DND-41 (cell line): ENCODE measurements at places on chromosomes 16 and 17.

DNA sequence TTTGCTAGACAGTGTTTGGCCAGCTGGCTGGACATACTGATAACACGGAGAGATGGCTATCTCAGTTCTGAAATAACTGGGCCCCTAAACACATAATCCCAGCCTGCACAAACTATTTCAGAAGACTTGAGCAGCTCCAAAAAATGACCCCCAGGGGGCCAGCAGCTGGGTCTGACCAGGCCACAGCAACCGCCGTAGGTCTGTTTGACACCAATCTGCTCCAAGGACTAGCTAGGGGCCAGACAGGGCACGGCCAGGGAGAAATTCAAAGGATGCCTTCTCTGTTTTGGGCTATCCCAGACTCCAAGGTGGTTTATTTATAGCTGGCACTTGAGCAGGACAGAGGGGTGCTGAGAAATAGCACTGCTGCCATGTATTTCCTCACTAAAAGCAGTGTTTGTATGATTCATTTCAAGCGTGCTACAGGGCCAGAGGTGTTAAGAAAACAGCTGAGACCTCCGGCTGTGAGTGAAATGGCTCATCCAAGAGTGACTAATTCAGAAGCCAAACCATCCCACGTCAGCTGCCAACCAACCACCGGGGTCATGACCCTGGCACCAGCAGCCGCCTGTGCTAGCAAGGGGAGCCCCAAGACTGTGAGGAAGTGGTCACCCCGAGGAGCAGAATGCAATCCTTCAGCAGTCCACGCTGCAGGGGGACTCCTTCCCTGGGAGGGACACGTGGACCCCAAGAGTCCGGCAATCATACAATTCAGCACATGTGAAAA, 5.7 kb downstream of the GGA2 start:
- no peak for DNase-seq

- DNase-seq, result peak; percentile 56
These were observed 12.3 kb downstream of the CES4A start for GRCh38 chr16:67000384-67001351.

GRCh38 chr17:40935624-40936023, 1.8 kb downstream of the KRT23 start:
- DNase-seq, result no peak

GRCh38 chr17:41536741-41537613, 8.9 kb upstream of the KRT19 start:
- DNase-seq, result no peak

GRCh38 chr16:64629622-64630021, 492.2 kb downstream of the CDH11 start:
- DNase-seq, result no peak

GRCh38 chr16:74291577-74292208, 4.9 kb upstream of the PSMD7 start:
- DNase-seq, result no peak

DNA sequence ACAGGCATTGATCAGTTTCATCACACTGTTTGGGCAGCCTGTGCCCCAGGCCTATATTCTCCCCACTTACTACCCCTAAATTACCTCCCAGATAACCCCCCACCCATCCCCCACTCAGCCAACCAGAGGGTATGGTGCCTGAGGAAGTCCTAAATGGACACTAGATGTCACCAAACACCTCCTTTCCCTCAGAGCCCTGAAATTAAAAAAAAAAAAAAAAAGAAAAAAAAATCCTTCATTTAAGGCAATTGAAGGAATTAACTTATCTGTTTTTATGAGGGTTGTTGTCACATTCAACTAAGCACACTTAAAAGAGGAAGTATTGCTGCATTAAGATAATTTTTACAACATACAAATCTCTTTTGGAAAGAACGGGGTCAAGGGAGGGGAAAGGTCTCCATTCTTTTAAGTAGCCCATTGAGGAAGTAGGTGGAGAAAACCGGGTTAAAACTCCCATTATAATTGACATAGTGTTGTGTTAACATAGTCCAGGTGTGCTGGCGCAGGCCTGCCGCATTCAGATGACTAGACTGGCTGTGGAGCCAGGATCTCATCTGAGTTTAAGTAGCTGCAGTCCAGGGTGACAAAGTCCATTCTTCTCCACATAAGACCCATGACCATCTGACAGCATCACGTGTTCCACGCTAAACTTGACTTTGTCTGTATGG, 46.3 kb downstream of the SNX11 start:
- DNase-seq, result peak; percentile 11

GRCh38 chr17:6104956-6105648, 34.9 kb downstream of the WSCD1 start:
- no peak for DNase-seq

- peak; percentile 54 for DNase-seq
These were observed 623 bp downstream of the MBTPS1 start for GRCh38 chr16:84115919-84116719.

DNA sequence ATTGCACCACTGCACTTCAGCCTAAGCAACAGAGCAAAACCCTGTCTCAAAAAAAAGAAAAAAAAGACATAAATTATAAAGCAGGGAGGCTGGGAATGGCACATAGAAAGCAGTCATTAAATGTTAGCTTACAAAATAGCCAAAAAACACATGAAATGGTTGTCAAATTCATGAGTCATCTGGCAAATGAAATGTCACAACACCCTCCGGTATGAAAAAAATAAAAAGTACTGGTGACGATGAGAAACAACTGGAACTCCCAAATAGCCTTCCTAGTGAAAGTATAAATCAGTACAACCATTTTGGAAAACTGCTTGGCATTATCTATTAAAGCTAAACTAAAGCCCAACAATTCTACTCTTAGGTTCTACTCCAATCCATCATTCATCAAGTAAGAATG, 3.5 kb upstream of the KATNB1 start:
- DNase-seq, result no peak

DNA sequence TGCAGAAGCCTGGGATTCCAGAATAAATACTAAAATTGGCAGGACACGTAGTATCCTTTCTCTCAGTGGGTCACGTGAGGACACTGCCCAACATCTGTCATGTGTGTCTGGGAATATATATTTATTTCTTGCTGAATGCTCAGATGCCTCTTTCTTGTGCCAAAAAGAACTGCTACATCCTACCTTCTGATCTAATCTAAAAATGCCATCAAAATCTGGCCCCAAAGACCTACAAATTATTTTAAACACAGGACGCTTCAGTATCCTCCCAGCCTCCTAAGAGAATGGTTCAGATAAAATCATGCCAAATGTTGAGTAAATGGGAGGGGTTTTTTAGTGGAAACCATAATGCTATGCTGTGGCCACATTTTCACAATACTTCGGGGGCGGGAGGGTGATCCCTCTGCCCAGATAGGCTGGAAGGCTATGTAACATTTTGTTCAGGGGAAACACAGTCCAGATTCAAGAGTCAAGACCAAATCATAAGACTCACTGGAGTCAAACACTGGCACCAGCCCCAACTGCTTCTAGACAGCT, 22.9 kb upstream of the CORO6 start:
- DNase-seq, result no peak

DNA sequence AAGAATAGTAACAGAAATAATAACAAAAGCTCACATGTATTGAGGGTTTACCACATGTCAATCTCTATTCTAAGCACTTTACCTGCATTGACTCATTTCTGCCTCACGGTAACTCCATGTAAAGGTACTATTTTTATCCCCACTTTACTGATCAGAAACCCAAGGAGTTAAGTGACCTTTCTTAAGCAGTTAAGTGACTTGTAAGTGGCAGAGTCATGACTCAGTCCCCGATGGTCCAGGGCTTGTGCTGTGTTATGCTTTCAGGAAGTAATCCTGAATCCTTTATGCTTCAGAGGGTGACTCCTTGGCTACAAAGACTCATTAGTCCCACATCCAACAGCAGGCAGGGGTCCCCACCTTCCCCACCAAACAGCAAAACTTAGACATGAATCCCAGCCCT, 66.5 kb downstream of the MRM1 start:
- no peak for DNase-seq

DNA sequence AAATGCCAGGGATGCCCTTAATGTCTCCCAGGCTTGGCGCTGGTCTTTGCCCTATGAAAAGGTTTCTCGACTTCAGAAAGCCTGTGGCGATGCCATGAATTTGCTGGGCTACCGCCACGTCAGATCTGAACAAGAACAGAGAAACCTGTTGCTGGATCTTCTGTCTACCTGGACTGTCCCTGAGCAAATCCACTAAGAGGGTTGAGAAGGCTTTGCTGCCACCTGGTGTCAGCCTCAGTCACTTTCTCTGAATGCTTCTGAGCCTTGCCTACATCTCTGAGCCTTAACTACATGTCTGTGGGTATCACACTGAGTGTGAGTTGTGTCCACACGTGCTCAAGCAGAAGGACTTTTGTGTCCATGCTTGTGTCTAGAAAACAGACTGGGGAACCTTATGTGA, 11.4 kb downstream of the CHST4 start:
- DNase-seq, result peak; percentile 43

- DNase-seq, result no peak
These were observed 70.5 kb downstream of the GAS7 start for GRCh38 chr17:10127819-10128425.

- no peak for DNase-seq
These were observed 33.8 kb downstream of the TRPV2 start for GRCh38 chr17:16449121-16449570.

GRCh38 chr17:51683291-51683690, 422.9 kb downstream of the UTP18 start:
- no peak for DNase-seq

GRCh38 chr16:68596266-68596665, 48.8 kb upstream of the CDH3 start:
- no peak for DNase-seq

- no peak for DNase-seq
These were observed 548.9 kb upstream of the CDH8 start for GRCh38 chr16:62585041-62585545.

DNA sequence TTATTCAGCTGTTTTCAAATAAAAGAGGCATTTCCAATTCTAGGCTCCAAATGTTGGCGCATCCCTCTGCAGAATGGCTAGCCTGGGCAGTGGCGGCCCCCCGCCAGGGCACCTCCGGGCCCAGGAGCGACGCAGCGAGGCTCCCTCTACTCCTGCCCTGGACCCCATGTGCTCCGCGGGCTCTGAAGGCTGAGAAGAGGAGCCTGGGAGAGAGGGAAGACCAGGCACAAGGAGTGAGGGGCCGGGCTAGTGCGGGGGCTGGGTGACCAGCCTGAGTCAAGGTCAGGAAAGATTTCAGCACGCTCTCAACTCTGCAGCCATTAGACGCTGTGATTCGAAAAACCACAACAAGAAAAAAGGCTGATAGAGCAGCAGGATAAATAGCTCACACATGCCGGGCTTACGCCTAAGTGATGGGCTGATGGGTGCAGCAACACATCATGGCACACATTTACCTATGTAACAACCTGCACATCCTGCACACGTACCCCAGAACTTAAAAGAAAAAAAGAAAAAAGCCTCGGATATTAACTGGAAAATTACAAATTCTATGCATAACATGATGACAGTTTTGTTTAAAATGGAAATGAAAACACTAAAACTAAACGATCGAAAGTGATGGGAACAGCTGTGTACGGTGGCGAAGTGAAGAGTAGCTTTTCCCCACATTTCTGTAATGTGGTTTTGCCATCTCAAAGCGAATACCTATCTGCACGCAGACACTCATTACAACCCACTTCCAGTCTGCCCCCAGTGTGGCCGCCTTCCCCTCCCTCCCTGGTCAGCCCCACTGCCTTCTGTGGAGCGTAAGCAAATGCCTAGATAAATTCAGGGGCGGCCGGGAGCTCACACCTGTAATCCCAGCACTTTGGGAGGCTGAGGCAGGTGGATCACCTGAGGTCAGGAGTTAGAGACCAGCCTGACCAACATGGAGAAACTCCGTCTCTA, 44.4 kb downstream of the MAP1LC3B start:
- no peak for DNase-seq

DNA sequence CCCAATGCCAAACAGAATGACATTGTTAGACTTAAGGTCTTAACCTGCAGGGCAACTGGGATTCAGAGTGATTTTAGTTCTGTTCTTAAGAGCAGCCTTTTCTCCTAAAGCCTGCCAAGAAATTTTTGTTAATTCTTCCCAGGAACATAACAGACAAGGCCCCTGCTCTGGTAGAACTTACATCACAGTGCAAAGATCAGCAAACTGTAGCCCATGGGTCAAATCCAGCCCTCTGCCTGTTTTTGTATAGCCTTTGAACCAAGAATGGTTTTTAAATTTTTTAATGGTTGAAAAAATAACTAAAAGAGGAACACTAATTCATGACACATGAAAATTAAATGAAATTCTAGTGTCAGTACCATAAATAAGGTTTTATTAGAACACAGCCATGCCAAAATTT, 3.8 kb downstream of the ACSM3 start:
- DNase-seq, result no peak

DNA sequence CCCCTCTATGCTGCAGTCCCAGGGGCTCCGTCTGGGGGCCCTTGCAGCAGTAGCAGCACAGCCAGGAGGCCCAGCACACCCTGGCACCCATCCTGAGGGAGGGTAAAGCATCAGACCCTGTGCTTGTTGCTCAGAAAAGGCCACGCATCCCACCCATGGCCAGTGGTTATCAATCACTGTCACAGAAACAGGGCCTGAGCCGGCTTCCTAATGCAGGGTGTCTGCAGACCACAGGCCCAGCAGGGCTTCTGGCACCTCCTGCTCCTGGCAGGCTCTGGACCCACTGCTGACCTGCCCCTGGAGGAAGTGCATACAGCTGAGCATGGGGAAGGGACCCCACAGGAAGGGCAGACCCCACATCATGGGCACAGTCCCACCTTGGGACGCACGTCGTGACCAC, 26.9 kb upstream of the CDH15 start:
- no peak for DNase-seq

DNA sequence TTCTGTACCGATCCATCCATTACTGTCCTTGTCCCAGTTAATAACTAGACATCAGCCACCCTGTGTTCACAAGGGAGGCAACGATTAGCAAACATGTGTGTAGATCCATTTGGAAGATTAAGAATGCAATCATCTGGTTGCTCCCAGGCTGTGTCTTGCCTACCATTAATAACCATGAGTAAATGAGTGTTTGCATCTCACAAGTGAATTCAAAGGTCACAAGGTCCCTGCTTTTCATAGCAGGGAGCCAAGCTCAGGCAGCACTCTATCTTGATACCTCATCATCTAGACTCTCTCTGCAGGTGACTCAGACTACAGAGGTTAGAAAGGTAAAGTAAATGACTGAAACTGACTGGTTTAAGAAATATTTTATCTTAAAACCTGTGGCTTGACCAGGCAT, 25.3 kb downstream of the VWA3A start:
- DNase-seq, result no peak

GRCh38 chr17:11144358-11145233, 96.4 kb upstream of the SHISA6 start:
- peak; percentile 34 for DNase-seq

- no peak for DNase-seq
These were observed 344.4 kb downstream of the CDH13 start for GRCh38 chr16:82971126-82971525.

DNA sequence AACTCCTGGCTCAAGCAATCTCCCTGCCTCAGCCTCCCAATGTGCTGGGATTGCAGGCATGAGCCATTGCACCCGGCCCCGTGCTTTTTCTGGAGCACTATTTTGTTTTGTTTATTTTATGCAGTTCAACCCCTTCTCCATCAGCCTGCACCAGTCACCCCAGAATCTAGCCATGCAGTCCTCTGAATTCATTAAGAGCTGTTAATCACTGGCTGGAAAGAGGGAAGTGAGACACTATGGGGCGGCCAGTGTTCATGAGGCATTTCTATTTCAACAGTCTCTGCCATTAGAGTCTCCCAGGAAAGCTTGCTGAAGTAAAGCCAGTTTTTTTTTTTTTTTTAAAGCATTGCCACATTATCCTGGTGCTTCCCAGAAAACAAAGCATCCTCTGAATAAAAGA, 1.7 kb downstream of the VWA3A start:
- no peak for DNase-seq
